Common myeloid progenitor, CD34-positive (primary cell): ENCODE measurements at places on chromosomes 3 and 15.

DNA sequence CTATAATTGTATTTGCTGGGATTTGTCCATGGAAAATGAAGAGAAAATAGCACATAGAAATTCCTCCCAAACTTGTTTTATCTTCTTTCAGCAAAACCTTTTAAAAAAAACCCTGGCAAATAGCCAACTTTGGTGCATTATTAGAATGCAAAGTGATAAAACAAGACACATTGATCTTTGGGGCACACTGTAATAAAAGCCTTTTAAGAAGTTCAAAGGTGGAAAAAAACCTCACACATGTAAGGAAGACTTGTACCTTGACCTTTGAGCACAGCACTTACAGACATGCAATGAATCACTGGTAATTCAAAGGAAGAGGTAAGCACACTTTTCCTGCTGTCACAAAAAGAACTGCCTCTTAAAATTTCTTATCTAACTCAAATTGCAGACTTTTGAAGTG, 8.0 kb upstream of the MORC1 start:
- no peak for DNase-seq

GRCh38 chr15:33309602-33310276, 1.0 kb upstream of the RYR3 start:
- DNase-seq, result peak; percentile 66

GRCh38 chr3:73319179-73319769, 257.8 kb downstream of the EBLN2 start:
- DNase-seq, result no peak

DNA sequence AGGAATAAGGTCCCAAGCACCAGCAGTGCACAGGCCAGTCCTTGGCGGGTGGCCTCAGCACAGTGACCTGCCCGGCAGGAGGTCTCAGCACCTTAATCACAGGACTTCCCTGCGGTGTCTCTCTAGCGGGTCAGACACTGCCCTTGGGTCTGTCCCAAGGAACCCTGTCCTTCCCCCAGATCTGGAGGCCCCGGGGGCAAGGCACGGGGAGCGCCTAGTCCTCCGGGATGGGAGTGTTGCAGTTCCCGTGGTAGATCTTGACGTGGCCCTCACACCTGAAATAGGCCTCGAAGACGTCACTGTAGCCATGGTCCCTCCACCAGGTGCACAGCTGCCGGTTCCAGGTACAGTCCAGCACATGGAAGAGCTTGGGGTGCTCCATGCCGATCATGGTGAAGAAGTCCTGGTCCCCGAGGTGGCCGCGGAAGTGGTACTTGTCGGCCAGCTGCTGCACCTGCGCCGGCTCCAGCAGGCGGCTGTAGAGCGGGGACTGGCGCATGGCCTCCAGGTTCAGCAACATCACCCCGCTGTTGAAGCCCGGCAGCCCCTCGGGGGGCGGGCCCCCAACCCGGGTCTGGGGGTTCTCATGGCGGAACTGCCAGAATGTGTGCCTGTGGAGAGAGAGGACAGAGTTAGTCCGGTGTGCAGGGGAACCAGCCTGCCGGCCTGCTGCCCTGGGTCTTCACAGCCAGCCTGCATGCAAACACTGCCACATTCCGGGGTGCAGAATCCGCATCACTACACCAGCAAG, 201.3 kb downstream of the XXYLT1 start:
- DNase-seq, result no peak

DNA sequence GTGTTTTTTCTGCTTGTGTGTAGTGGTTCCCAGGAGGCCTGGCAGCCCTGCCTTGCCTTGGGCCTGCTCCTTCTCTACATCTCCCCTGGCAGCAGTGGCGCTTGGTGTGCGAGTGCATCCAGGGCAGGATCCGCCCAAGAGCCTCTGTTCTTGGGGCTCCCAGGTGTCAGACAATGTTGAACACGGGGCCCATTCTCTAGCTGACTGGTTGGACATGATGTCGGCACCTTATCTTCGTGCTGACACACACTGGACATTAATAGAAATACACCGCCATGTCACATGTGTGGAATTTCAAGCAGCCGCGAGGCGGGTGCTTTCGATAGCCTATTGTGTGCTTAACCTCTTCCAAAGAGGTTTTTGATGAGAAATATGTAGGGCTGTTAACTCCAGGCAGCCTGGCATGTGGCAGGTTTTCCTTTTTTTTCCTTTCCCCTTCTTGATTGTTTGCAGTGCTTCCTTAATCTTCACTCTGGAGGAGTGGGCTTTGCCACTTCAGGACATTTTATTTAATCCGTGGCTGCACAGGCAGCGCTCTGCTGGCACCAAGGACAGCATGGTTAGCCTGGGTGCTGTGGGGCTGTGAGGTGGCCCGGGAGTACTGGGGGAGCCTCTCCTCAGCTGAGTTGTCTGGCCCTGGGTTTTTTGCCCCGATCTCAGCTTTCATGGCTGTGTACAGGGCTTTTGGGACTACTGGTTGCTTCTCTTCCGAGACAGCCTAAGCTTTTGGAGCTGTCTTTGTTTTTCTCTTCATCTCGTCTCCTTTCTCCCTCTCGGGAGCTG, 42.5 kb downstream of the CHCHD6 start:
- no peak for DNase-seq

GRCh38 chr3:15405448-15406050, 21.8 kb downstream of the METTL6 start:
- DNase-seq, result peak; percentile 89

DNA sequence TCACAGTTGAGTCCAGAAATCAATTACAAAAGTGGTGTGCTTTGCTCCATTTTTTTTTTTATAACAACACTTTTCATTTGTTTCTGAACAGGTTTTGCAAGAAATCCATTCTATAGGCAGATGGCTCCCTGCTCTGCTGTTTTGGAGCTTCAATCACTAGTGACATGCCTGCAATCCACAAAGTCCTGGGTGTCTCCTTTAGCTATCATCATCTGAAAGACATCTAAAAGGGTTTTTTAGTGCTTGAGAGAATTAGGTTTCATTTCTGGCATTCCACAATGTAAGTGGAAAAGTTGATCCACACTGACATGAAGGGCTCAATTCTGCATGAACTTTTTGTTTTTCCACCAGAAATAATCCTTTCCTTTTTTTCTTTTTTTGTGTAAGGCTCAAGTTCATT, 24.0 kb upstream of the MEIS2 start:
- DNase-seq, result no peak

DNA sequence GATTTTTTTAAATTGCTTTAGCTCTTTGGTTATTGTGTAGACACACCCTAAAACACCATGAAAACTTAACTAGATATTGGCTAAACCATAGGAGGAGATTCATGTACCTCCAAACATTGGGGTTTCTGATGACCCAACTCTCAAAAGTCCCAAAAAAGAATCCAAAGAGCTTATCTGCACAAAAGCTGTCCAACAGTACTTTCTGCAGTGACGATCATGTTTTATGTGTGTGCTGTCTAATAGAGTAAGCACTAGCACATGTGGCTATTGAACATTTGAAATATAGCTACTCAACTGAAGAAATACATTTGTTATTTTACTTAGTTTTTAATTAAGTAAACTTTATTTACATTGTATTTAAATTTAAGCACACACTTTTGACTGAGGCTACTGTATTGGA, 818.2 kb upstream of the LMCD1 start:
- DNase-seq, result no peak
